ENCODE measurements at places on chromosomes 5 and 9. TPM values are rescaled to one million over a fixed set of nuclear protein-coding genes. Genes with fewer than 3 reads are reported as not detected.

The BTNL8 gene
- total RNA-seq = 0.22 TPM

The CCDC112 gene
- total RNA-seq = 33.6 TPM

- H3K4me1 ChIP-seq = no peaks in the 10 kb centered on the region
- no peak for DNase-seq
- no peaks in the 10 kb centered on the region for H3K27me3 ChIP-seq
- H3K4me3 ChIP-seq = no peak overlapping the region
- no peak overlapping the region for H3K27ac ChIP-seq
Measured at GRCh38 chr5:146001544-146002190, 65.3 kb downstream of the SH3RF2 start.

DNA sequence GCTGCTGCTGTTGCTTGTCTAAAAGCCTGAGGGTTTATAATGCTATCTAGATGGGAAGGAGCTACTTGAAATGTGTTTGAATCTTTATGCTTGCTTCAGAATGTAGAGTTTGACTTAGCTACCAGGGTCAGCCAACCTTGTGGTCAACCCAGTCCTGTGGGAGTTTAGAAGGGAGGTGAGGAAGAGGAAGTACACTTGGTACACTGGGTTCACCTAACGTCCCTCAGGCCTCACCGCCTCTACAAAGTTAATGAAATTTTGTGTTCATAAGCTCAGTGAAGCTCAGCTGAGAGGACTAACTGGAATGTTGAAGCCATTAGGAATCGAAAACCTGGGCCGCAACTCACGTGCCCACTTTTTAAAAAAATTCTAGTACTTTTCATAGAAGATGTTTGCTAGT lies 10.7 kb downstream of the IQGAP2 start:
- H3K27me3 ChIP-seq = no peaks in the 10 kb centered on the region
- no peak overlapping the region for H3K4me3 ChIP-seq
- H3K36me3 ChIP-seq = no peaks in the 10 kb centered on the region

DNA sequence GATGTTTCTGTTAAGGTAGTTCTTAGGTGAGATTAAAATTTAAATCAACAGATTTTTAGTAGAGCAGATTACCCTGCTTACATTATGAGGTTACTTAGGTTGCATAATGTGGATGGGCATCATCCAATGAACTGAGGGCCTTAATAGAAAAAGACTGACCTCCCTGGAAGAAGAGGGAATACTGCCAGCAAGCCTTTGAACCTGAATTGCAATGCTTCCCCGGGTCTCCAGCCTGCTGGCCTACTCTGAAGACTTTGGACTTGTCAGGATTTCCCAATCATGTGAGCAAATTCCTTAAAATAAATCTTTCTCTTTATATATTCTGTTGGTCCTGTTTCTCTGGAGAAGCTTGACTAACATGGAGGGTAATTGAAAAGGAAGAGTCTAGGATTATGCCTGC lies 542.1 kb upstream of the ARRDC3 start:
- no peak overlapping the region for H3K4me3 ChIP-seq
- no peaks in the 10 kb centered on the region for H3K36me3 ChIP-seq
- no peaks in the 10 kb centered on the region for H3K4me1 ChIP-seq
